Hepatocyte (in vitro differentiated cells): ENCODE measurements at places on chromosomes 11 and 22.

- DNase-seq, result no peak
Measured at GRCh38 chr11:131056036-131056435, 139.8 kb upstream of the SNX19 start.

GRCh38 chr11:12274558-12275197 lies 102.7 kb upstream of the PARVA start:
- no peak for DNase-seq

DNA sequence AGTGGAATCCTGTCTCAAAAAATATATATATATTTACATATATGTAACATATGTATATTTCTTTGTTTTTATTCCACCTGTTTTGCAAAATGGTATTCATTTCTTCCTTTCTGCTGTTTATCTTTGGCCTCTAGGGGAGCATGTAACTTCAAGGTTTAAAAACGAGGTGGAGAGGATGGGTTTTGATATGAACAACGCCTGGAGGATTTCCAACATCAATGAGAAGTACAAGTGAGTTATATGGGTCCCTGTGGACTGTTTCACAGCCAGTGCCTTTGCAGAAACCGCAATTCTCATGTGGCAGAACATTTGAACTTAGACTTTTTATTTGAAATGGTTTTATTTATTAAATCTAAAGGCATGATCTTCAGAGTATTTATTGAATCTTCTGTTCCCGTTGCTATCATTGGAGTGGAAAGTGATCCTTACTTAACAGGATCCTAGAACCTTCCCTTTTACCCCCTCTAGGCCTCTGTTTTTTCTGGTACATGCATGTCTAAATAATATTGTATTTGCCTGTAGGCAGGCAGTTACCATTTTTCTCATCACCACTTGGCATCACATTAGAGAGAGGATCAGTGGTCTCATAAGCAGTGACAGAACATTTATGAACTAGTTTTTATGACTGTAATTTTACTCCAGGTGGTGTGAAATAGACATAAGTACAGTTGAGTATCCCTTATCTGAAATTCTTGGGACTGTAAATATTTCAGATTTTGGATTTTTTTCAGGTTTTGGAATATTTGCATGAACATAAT lies 81.5 kb upstream of the HORMAD2 start:
- no peak for DNase-seq

GRCh38 chr11:35250621-35251020 lies 111.7 kb downstream of the CD44 start:
- no peak for DNase-seq

- DNase-seq, result peak; percentile 87
Measured at GRCh38 chr22:46737976-46738646, at the start of gene CERK. CERK (minus strand) TSS chr22:46738252; CDS start chr22:46738148, 104 bp downstream.
